ENCODE measurements at places on chromosomes 7 and 10.

DNA sequence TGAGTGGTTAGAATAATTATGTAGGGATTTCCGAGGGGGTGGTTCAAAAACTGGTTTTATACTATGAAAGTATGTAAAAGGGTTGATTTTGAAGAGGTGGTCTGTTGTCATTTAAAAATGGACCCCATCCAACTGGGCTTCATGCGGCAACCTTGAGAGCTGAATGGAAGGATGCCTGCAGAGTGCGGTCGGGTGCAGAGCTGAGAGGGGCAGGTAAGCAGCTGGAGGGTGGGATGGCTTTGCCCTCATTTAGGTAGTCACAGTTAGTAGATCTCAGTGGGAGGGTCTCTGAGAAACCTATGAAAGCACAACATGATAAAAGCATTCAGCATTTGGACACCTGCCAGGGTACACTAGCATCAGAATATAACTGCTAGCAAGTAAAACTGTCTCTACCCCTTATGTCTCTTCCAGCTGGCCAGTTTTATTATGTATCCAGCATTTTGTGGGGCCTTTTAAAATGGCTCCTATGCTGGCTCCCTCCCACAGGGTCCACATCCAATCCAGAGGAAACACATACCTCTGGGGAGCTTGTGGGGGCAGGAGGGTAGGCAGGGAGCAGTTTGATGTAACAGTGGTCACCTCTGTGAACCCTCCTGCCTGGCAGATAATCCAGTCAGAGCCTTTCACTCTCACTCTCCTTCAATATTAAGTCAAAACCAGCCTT lies 75.9 kb upstream of the MAGI2 start:
- no peak for DNase-seq

- DNase-seq = no peak
These were observed 226.7 kb downstream of the EXOC4 start for GRCh38 chr7:133479456-133480065.

DNA sequence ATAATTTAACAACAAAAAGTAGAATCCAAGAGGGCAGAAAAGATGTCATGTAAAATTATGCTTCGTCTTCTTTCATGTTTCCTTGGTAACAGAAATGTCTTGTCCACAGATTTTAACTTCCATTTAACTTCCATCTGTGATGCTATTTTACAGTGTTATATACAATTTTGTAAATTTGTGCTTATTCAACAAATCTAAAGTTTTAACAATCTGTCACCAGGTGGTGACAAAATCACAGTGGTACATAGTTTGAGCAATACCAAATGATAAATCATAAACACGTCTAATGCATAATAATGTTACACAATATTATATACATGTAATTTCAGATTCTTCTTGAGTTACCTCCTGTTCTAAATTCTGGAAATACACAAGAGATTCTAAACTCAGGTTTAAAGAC lies 784.4 kb upstream of the CELF2 start:
- DNase-seq = no peak

DNA sequence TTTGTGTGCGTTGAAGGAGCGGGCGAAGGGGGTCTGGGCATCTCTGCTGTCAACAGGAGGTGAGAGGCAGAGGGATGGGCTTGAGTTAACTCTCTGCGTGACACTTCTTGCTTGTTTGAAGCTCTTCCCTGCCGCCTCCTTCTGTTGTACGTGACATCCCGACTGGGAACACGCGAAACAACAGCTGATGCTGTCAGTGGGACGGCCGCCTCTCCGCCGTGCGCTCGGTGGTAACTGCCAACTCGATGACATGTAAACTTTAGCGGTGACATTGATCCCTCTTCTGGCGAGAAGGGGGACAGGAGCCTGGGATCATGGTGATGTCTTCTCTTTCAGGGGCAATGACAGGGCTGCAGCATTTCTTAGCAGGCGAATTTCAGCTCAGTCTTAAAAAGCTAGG lies 394.5 kb downstream of the TYW1 start:
- no peak for DNase-seq

DNA sequence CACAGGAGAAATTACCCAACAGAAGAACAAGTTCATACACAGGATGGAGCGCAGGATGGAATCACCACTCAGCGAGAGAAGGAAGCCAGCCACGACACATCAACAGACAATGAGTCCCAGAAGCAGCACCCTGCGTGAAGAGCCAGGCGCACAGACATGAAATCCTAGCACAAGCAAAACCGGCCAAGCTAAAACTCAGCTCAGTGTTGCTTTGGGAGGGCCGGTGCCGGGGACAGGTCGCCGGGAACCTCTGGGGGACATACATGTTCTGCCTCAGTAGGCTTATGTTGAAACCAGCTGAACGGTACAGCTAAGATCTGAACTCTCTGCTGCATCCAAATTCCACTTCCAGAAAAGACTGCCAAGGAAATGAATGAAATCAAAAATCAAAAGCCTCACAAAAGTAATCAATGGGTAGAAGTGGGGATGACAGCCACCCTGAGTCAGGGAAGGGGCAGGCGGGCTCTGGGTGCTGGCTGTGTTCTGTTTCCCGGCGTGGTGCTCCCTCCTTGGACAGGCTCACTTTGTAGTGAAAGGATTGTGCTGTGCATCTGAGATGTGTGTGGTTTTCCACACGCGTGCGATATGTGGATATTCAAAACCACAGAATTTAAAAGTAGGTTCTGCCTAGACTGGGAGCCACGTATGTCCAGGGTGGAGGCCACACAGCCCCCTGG lies 114.7 kb downstream of the PDGFA start:
- DNase-seq = no peak

- no peak for DNase-seq
These were observed 31.8 kb downstream of the CNNM1 start for GRCh38 chr10:99360934-99361333.

- DNase-seq = peak; percentile 32
These were observed 147.7 kb upstream of the BMPER start for GRCh38 chr7:33757563-33758165.

DNA sequence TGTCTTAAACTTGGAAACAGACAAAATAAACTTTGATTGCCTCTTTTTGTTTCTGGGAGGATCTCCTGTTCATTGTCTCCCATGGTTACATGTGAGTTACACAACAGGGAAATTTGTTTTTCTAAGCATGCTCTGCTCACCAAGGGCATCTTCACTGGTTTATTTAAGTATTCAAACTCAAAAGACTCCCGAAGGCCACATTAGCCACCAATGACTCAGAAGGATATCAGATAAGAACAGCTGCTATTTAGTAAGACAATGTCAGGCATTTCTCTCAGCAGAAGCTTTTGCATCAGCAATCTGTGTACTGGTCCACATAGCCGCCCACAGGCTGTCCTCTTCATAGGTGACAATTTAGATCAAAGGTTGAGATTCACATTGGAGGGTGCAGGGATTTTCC lies 19.3 kb downstream of the OR6B1 start:
- DNase-seq = no peak

DNA sequence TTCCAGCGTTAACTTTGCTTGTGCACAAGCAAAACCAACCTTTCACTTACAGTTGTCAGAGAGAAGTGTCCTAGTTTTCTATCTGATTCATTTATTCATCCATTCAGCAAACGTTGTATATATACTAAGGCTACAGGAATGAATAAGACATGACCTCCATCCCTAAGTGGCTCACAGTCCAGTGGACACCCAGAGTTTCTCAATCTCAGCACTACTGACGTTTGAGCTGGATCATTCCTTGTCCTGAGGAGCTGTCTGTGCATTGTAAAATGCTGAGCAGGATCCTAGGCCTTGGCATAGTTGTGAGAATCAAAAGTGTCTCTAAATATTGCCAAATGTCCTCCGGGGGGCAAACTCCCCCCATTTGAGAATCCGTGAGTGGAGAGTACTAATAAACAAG lies 166.7 kb upstream of the PRKCQ start:
- no peak for DNase-seq

DNA sequence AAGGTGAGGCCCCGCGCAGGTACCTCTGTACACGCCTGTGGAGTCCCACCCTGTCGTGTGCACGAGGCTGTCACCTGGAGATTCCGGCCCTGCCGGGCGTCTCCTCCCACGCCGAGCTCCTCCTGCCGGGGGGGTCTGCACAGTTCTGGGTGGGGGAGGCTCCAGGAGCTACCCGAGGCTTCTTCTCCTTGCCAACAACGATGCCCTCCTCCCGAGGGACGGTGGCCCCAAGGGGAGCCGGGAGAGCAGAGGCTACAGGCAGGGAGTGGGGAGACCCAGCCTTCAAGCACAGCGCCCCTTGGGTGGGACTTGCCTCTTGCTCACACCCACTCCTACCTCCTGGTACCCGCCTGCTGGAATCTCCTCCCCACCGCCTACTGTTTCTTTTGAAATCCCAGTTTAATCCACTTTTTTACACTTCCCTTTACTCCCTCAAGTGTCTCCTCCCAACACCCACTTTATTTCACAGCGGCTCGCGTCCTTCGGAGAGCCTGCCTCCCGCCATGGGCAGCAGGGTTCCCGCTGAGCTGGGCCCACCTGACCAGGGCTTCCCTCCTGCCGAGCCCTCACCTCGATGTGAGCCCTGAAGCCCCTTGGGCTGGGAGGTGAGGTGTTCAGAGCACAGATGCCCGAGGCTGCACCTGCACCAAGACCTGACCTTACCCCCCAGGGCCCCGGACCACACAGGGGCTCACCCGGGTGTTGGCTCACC lies 338.1 kb downstream of the DNAJB6 start:
- DNase-seq = no peak

DNA sequence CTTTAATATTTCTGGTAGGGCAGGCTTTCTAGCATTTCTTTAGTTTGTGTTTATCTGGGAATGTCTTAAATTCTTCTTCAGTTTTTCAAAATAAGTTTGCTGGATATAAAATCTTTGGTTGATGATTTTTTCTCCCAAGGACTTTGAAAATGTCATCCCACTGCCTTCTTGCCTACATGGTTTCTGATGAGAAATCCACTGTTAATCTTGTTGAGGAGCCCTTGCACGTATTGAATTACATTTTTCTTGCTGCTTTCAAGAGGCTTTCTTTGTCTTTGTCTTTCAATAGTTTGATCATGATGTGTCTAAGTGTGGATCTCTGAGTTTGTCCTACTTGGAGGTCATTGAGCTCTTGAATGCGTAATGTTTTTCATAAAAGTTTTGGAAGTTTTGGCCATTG lies 66.0 kb downstream of the CASD1 start:
- no peak for DNase-seq

DNA sequence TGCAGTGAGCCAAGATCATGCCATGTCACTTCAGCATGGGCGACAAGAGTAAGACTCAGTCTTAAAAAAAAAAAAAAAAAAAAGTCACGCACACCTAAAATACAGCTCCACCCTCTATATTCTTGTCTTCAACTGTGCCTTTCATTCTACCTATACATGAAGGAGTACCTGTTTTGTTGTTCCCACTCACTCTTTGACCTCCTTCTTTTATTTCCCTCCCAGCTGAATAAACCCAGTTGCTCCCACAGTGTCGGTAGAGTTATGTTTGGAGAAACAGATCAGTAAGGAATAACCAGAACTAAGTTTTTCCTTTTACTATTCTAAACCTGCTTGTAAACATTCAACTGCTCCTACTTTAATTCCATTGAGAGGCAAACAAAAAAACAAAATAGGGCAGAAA lies 50.3 kb downstream of the IDE start:
- DNase-seq = no peak

DNA sequence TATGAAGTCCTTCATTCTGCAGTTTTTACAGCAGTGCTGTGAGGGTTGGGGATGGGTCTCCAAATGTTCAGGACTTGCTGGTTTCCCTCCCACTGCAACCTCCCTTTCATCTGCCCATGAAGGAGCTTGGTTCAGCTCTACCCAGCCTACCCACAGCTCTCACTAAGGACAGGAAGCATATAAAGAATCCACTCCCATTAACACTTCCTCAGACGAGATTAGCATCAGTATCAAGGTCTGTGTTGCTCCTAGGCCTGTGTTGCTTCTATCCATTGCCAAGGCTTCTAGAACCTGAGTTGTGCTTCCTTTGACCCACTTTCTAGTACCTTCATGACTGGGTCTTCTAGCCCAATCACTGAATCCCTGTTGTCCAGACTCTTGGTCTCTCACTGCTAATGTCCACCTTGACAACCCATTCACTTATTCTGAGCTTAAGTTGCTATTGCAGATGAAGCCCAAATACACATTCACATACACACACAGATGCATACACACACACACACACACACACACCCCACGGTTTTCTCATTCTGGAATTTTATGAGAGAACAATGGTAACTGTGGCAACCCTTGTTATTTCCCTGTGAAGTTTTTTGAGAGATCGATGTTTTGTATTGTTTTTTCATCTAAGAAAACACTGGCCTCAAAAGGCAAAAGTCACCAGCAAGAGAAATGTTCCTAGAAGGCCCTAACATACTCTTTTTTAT lies 248.1 kb downstream of the MTERF1 start:
- DNase-seq = no peak

DNA sequence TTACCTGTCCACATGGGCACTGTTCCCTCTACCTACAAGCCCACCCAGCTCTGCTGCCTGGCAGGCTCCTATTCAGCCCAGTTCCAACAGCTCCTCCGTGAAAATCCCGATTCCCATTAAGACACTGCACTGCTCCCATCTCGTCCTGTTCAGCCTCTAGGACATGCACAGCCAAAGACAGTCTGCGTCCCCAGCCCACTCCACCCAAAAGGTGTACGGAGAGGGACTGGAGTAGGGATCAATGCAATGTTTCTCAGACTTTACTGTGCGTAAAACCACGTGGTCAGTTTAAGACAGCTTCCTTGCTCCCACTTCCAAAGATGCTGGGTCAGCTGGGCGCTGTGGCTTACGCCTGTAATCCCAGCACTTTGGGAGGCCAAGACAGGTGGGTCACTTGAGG lies 19.9 kb downstream of the FGFR2 start:
- no peak for DNase-seq

DNA sequence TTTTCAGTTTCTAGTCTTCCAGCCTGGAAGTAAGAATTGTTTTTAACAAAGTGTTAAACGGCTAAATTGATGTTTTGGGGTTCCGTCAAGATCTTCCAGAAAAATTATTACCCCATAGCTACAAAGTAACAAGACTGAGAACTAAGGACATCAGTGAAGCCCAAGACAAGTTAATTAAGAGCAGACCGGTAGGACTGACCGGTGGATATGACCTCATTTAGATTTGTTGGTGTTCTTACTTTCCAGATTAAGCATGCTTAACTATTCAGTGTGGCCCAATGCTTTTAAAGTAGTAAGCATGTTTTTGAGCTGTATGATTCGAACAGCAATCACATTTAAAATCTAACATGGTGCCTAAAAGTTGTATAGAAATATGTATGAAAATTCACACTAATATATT lies 73.1 kb upstream of the RPA3 start:
- no peak for DNase-seq

GRCh38 chr7:20113427-20114027 lies 103.7 kb downstream of the MACC1 start:
- DNase-seq = no peak
